ENCODE measurements at places on chromosomes 16 and 17. TPM values are rescaled to one million over a fixed set of nuclear protein-coding genes. Genes with fewer than 3 reads are reported as not detected.

Gene NPTX1
- polyA plus RNA-seq = 0.98 TPM

Gene KRT24
- polyA plus RNA-seq = not detected

Gene COASY
- 59.8 TPM for polyA plus RNA-seq

Gene CDH3
- polyA plus RNA-seq = 63.0 TPM

Gene BFAR
- polyA plus RNA-seq = 63.0 TPM

Measured in renal cortex interstitium (tissue), 15 donors.